D341Med (cell line): ENCODE measurements at places on chromosomes 5 and 9.
A peak's percentile ranks its signal among the peaks of the same experiment; 100 is the strongest.

- no peak for DNase-seq
Measured at GRCh38 chr9:133852431-133852830, 114.3 kb upstream of the SARDH start.

- DNase-seq = peak; percentile 34
Measured at GRCh38 chr5:66828548-66829357, 232.6 kb downstream of the MAST4 start.

- no peak for DNase-seq
Measured at GRCh38 chr9:133794016-133794760, 56.0 kb upstream of the SARDH start.

- DNase-seq = no peak
Measured at GRCh38 chr5:104265531-104266140, 703.0 kb upstream of the NUDT12 start.

GRCh38 chr5:174188295-174188694 is 142.8 kb downstream of the NSG2 start:
- no peak for DNase-seq

DNA sequence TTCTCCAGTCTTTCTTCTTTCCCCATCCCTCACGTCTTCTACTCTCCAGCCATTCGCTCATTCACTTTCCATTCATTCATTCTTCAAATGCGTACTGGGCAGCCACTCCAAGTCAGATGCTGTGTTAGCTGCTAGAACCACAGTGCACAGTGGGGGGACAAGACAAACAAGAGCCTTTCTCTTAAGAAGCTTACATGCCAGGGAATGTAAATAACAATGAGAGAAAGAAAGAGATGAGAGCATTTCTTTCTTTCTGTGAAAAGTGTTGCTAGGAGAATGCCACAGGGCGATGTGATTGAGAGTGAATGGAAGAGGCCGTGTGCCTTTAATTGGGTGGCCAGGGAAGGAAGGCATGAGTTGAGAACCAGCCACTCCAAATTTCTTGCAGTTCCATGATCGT is 46.3 kb upstream of the SMIM23 start:
- DNase-seq = no peak

DNA sequence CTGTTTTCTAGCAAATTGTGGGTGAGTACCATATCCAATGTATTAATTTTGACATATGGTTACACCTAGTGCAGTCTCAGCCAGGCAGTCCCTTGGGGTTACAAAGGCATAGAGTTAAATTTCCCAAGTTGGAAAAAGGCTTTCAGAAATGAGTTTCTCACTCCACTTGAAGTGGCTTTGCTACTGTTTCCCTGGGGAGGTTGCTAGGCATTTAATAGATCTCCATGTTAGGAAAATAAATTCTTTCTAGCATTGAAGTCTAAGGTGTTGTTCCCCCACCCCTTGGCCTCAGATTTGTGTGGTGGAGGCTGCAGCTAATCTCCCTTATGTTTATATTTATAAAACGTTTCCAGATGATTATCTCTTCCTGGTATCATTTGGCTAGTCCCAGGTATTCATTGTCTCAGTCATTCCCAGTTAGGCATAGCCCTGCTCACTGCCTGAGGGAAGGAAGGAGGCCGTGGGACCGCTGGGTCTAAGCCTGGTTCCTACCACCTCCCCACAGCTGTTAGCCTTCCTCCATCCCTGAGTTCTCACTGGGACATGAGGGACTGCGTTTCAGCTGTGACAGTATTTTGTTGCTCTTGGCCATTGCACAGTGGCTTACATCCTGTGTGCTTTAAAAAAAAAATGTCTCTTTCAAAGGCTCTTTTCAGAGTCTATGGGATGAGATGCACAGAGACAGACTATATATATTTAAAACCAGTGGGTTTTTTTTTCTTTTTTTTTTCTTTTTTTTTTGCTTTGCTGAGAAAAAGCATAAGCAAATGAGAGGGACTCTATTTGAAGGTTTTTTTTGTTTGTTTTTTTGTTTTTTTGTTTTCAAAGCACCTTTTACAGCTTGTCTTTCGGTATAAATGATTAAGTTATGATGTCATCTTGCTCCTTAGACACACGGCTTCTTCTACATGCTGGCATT is 121.5 kb downstream of the MAST4 start:
- peak; percentile 27 for DNase-seq

GRCh38 chr9:7560669-7561305 is 238.8 kb downstream of the DMAC1 start:
- DNase-seq = peak; percentile 32

DNA sequence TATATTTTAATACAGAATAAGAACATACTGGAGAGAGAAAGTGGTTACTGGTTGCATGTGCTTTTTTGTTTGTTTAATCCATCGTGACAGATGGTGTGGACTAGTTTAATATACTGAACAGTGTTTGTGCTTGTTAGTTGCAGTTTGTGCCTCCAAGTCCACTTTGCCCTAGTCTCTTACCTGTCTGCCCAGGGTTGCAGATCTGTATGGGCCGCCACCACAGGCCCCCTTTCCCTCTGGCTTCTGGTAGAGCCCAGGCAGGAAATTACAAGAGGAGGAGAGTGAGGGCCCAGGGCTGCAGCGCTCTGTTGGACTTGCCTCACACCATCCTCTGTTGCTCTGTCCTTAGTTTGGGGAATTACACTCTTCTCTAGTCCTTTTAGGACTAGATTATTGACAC is 166.4 kb downstream of the KDM4C start:
- DNase-seq = no peak

- DNase-seq = no peak
Measured at GRCh38 chr5:95406426-95407090, 15.4 kb downstream of the FAM81B start.

DNA sequence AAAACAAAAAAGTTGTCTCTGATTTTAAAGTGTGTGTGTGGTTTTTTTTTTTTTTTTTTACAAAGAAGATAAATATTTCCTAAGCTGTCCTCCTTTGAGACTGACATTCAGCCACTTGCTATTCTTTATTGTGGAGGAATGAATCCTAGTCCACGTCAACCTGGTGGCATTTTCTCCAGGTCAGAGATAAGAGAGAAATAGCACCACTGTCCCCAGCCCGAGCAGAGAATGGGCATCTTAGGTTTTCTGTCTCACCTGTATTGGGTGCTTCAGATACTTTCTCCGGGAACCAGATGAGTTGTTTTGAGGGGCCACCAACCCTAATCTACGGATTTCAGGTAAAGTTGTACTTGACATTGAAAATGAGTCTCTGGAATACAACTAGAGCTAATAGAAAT is 1.4 kb downstream of the ITGA2 start:
- DNase-seq = no peak

GRCh38 chr5:74655716-74656115 is 15.2 kb upstream of the ENC1 start:
- DNase-seq = no peak

DNA sequence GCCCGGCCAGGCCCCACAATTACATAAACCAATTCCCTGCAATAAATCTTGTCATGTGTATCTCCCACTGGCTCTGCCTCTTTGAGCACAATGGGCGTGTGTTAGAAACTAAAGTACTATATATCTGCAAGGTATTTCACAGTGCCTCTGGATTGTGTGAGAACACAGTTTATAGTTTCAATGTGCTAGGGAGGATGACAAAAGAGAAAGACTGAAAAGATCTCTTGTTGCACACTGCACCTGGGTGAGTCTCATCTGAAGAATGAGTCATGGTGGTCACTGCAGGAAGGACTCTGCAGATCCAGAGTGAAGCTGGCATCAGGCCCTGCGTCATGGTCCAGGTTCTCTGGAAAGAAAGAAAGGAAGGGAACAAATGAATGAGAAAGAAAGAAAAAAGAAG is 20.7 kb upstream of the CTSV start:
- DNase-seq = no peak

GRCh38 chr9:95438561-95439357 is 78.0 kb downstream of the PTCH1 start:
- no peak for DNase-seq

- DNase-seq = no peak
Measured at GRCh38 chr5:133870661-133871060, 97.8 kb downstream of the C5orf15 start.
